ENCODE measurements at places on chromosomes 13 and 19. TPM values are rescaled to one million over a fixed set of nuclear protein-coding genes. Genes with fewer than 3 reads are reported as not detected.
A peak's percentile ranks its signal among the peaks of the same experiment; 100 is the strongest.

DNA sequence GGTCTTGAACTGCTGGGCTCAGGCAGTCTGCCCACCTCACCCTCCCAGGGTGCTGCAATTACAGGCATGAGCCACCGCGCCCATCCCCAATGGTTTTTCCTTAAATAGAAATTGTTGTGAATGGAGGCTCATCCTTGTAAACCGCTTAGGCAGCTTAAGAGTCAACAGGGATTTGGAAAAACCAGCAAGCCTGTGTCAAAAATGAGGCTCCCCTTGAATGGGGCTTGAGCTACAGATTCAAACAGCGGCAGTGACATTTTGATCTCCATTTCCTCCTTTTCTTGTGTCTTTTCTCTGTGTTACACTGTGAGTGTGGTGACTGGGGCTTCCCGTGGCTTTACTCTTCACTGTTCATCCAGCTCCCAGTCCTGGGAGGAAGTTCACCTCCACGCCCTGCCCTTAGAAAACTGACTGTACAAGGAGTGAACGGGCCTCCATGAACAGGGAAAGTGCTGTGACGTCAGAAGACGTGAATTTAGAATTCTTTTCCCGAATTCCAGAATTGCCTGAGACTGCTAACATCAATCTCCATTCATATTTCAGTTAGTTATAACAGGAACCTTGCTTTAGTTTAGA, 15.3 kb upstream of the RAB8A start:
- no peak for DNase-seq

DNA sequence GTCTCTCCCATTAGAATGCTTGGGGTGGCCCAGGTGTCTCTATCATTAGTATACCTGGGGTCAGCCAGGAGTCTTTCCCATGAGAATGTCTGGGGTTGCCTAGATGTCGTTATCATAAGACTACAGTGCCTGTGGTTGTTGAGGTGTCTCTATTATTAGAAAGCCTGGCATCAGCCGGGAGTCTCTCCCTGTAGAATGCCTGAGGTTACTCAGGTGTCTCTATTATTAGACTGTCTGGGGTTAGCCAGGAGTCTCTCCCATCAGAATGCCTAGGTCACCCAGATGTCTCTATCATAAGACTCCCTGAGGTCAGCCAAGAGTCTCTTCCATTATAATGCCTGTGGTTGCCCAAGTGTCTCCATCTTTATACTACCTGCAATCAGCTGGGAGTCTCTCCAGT, 1541.1 kb downstream of the UQCRFS1 start:
- DNase-seq, result no peak

DNA sequence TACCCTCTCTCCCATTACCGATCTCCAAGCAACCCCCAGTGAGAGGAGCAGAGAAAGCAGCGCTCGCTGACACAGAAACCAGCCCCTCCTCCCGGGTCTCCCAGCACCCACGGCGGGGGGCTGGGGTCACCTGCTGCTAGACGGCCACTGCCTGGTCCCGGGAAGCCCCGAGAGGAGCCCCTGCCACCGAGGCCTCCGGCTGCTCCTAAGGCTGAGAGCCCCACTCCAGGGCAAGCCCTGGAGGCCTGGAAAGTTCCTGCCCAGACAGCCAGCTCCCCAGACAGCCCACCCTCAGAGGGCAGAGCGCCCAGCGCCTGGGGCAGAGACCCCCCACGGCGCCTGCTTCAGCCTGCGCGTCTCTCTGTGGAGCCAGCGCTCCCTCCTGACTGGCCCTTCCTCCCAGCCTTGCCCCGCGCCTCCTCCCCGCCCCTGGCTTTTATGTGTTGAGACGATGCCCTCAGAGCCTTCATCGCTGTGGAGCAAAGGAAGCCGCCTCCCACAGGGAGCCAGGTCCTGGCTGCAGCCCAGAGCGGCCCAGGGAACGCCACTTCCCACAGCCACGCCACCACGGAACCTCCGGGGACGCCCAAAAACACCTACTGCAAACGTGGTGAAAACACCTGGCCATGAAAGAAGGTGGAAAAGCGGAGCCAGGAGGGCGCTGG, 51.1 kb downstream of the MLLT1 start:
- DNase-seq, result no peak

DNA sequence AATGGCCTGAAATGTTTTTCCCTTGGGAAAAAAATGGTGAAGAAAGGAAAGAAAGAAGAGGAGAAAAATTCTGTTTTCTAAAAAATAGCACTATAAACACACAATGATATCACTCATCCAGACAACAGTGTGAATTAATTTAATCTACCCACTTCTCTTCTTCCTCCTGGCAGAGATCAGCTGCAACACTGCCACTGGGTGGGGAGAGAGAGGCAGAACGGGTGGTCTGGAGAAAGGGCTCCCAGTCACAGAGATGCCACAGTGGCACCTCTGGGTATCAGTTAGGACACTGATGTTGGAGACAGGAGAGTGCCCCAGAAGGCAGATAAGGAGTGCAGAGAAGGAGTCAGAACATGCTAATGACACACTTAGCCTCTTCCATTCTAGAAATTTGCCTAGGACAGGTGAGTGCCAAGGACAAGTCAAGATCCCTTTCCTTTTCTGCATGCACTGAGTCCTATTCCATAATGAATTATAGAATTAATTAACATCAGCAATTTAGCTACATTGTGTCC, 168.6 kb downstream of the SUCLA2 start:
- no peak for DNase-seq

DNA sequence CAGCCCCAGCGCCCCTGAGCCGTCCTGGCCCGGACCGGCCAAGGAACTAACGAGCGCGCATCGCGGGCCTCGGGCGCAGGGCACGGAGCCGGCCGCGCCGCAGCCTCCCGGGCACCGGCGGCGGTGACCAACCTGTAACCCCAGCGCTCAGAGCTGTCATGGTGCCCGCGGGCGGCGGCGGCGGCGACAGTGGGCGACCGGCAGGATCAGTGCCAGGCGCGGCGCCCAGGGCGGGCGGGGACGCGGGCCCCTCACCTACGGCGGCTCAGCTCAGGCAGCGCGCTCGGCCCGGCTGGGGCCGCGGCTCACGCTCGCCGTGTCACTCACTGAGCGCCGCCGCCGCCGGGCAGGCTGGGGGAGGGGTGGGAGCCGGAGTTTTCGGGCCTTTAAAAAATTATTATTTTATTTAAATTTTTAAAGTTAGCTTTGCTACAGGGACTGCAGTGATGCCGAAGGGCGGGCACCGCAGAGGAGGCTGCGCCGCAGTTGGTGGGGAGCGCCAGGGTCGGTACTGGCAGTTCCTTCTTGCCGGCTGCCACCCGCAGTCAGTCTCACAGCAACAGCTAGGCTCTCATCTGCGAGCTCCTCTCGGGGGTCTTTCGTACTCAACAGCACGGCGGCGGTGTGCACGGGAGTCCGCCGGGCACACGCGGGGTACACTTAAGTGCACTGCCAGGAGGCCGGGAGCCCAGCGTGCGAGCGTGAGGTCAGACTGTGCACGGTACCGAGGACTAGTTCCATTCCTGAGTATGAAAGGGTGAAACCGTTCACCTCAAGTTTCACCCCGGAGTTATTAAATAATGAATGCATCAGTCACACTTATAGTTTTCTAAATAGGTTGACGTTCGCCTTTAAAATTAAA, at the start of gene NALCN:
TSS of gene NALCN (minus strand) at position 328 of the 862 bp plus-strand sequence. CDS start 17,382 bp downstream, outside the sequence.
- DNase-seq, result peak; percentile 57

HSPBP1 gene
- total RNA-seq, result 5.3 TPM

Measured in stomach (tissue), 19 donors.